ENCODE measurements at places on chromosomes 3 and 15. TPM values are rescaled to one million over a fixed set of nuclear protein-coding genes. Genes with fewer than 3 reads are reported as not detected.

DNA sequence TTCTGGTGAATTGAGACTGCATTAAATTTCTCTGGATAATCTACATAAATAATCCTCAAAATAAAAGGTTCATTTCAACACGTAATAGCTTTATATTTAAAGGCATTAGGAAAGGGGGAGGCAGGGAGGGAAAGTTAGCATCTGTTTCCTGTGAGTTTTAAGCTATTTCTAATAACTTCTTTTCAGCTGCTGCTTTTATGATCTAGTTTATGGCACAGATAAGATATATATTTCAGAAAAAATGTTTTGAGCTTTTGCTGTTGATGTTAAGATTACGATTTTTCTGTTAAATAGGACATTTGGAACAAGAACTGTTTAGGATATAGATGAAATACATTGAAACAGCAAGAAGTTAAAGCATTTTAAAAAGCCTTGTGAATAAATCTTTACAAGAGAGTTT is 30.0 kb downstream of the UBE2E1 start:
- H3K36me3 ChIP-seq, result no peaks in the 10 kb centered on the region
- H3K27me3 ChIP-seq, result no peaks in the 10 kb centered on the region
- DNase-seq, result no peak
- H3K27ac ChIP-seq, result no peak overlapping the region
- peaks cover 39% of the 10 kb centered on the region for H3K4me1 ChIP-seq

DNA sequence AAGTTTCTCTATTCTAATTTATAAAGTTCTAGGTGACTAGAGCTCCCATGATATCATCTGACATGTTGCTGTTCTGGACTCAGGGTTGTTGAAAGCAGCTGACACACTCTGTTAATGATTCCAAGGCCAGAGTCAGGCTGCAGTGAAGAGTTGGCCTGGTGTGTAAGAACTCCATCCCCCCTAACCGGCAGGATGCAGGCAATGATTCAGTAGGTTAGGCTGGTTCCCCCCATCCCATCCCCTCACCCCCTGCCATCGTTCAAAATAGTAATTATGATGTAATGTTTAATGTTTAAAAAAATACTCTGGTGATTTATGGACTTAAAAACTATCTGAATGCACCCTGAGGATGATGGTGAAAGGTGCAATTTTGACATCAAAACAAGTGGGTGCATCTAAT is 4.6 kb upstream of the TRIM71 start:
- H3K4me1 ChIP-seq, result peaks cover 32% of the 10 kb centered on the region
- H3K4me3 ChIP-seq, result peak overlapping the region; percentile 92
- no peak overlapping the region for H3K27ac ChIP-seq
- H3K27me3 ChIP-seq, result peaks cover 3% of the 10 kb centered on the region

DNA sequence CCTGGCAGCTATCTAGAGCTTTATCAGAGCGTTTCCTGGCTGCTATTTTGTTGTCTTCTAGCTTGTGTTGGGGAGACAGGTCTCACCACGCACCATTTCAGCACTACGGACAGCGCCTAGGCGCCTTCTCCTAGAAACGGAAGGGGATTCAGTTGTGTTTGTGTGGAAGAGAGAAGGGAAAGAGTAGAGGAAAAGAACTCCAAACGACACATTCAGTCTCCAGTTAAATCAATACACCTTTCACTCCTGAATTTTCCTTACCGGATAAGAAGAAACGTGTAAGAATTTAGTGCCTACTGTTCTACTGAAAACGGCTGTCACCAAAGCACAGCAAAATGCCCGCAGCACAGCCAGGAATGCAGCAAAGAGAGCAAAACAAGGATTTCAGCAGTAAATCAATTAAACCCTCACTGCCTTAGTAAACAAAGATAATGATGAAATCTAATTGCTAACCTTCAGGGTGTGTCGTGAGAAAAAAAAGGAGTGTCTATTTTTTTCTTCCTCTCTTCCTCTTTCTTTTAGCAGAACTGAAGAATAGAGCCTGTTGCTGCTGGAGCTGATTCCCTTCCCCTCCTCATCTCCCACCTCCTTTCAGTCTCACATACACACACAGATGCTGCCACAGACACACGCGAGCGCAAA is 412 bp upstream of the CTXN2 start:
- H3K27me3 ChIP-seq, result peaks cover 54% of the 10 kb centered on the region
- H3K27ac ChIP-seq, result no peak overlapping the region
- H3K4me1 ChIP-seq, result no peaks in the 10 kb centered on the region

PIGZ gene
- 1.9 TPM for total RNA-seq

DNA sequence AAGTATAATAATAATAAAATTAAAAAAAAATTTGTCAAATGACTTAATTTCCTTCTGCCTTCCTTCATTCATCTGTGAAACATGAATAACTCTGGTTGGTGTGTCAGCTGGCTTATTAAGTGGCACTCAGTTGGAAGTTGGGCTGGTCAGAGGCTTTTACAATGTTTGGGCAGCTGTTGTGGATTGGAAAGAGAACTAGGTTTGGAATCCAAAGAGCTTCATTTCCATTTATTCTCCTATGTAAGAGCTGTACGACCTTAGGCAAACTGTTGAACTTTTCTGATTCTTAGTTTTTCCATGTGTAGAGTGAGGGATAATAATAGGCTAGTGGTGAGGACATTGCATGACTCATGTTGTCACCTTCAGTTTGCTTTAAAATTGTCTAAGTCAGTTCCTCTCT is 606.7 kb downstream of the PDCD6IP start:
- H3K4me3 ChIP-seq, result no peak overlapping the region
- H3K27ac ChIP-seq, result no peak overlapping the region

DNA sequence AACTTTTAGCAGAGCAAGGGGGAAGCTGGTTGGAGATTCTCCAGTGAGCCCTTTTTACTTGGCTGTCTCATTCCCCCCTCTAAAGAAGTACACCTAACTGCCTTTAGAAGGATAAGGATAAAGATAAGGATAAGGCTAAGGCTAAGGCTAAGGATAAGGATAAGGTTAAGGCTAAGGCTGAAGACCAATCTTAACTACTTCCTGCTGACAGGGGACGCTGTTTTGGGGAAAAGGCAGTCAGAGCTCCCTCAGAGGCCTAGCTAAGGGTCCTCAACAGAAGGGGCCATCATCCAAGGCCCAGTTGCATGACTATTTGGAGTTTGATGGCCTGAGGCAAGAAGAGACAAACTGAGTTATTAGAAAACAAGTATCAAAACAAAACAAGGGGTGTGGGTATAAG is 94.3 kb upstream of the ARPP21 start:
- H3K4me3 ChIP-seq, result no peak overlapping the region
- H3K4me1 ChIP-seq, result no peaks in the 10 kb centered on the region
- no peak overlapping the region for H3K27ac ChIP-seq
- H3K27me3 ChIP-seq, result no peaks in the 10 kb centered on the region
- no peaks in the 10 kb centered on the region for H3K36me3 ChIP-seq

DNA sequence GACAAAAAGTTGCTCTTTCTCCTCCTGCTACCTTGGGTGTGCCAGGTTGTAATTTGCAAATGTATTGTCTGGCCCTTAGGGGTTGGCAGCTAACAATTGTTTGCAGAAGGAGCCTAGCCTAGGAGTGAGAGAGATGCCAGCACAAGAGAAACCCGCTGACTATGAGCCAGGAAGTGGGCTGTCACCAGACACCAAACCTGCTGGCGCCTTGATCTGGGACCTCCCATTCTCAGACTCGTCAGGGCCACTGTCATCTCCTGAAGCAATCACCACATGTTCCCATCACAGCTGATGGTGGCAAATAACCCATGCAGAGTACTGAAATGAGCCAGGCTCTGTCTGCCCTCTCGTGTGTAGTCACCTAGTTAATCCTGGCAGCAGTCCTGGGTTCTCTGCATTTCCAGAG is 406.4 kb upstream of the NPAP1 start:
- H3K4me1 ChIP-seq, result no peaks in the 10 kb centered on the region
- H3K27me3 ChIP-seq, result no peaks in the 10 kb centered on the region
- H3K36me3 ChIP-seq, result peaks cover 2% of the 10 kb centered on the region
- no peak overlapping the region for H3K4me3 ChIP-seq
- no peak overlapping the region for H3K27ac ChIP-seq
